ENCODE measurements at places on chromosomes 3 and 15.

- H3K4me3 ChIP-seq = no peak overlapping the region
- no peak for DNase-seq
- H3K4me1 ChIP-seq = no peaks in the 10 kb centered on the region
- no peak overlapping the region for H3K27ac ChIP-seq
- H3K27me3 ChIP-seq = no peaks in the 10 kb centered on the region
These were observed 57.7 kb downstream of the SLC12A8 start for GRCh38 chr3:125154800-125155269.

DNA sequence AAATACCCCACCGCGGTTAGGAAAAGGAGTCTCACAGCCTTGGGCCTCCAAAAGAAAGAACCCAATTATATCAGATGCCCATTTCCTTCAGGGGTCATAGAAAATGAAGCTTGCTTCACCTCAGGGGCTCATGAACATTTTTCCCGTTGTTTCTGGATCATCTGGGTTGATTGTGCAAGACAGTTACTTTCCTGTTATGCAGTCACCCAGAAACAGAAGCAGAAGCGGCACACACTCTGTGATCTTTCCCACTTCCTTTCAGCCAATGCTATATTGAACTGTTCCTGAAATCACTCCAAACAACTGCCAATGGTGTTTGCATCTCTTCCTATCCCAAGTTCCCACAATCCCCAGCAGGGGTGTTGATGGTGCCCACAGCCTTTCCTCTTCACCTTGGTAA lies 295.6 kb upstream of the RASGRP1 start:
- no peak for DNase-seq
- H3K27me3 ChIP-seq = no peaks in the 10 kb centered on the region
- no peak overlapping the region for H3K4me3 ChIP-seq
- H3K36me3 ChIP-seq = no peaks in the 10 kb centered on the region
- H3K27ac ChIP-seq = no peak overlapping the region

GRCh38 chr15:91243826-91244225 lies 143.8 kb downstream of the SV2B start:
- H3K27me3 ChIP-seq = no peaks in the 10 kb centered on the region
- H3K27ac ChIP-seq = no peak overlapping the region
- no peak overlapping the region for H3K4me3 ChIP-seq
- no peak for DNase-seq
- no peaks in the 10 kb centered on the region for H3K4me1 ChIP-seq
- no peaks in the 10 kb centered on the region for H3K36me3 ChIP-seq

DNA sequence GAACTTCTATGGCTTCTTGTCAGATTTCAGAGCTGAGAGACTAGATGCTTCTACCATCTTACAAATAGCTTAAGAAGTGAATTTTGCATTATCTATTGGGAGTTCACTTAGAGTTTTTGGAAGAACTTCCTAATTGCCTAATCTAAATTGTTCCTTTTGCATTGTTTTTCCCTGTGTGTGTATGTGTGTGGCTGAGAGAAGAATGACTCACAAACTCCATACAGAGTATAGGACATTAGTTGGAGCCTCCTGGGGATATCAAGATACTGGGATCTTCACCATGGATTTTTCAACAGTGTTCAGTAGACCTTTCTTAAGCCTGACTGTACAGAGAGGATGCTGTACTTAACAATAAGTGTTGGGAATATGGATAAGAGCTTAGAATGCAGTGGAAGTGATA lies 10.9 kb downstream of the TLNRD1 start:
- H3K27ac ChIP-seq = no peak overlapping the region
- H3K27me3 ChIP-seq = no peaks in the 10 kb centered on the region

GRCh38 chr15:68479406-68479805 lies 47.4 kb upstream of the ITGA11 start:
- no peak for DNase-seq
- H3K36me3 ChIP-seq = no peaks in the 10 kb centered on the region
- no peak overlapping the region for H3K27ac ChIP-seq

GRCh38 chr3:185250653-185251052 lies 3.2 kb downstream of the EHHADH start:
- no peak overlapping the region for H3K27ac ChIP-seq
- DNase-seq = no peak
- no peak overlapping the region for H3K4me3 ChIP-seq
- no peaks in the 10 kb centered on the region for H3K4me1 ChIP-seq
- no peaks in the 10 kb centered on the region for H3K27me3 ChIP-seq

- no peak for DNase-seq
- no peak overlapping the region for H3K27ac ChIP-seq
- H3K27me3 ChIP-seq = no peaks in the 10 kb centered on the region
- H3K4me3 ChIP-seq = no peak overlapping the region
- peaks cover 37% of the 10 kb centered on the region for H3K36me3 ChIP-seq
These were observed 10.5 kb downstream of the CAPN7 start for GRCh38 chr3:15216501-15216900.

DNA sequence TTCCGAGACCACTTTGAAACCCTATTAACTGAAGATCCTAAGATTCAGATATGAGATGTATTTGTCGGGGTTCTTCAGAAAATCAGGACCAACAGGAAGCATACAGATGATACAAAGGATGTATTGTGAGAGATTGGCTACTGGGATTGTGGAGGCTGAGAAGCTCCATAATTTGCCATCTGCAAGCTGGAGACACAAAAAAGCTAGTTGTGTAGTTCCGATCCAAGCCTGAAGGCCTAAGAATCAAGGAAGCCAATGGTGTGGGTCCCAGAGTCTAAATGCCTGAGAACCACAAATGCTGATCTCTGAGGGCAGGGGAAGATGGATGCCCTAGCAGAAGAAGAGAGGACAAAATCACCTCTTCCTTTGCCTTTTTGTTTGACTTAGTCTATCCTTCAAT lies 10.9 kb upstream of the PLSCR1 start:
- DNase-seq = no peak
- no peak overlapping the region for H3K27ac ChIP-seq
- H3K36me3 ChIP-seq = no peaks in the 10 kb centered on the region

DNA sequence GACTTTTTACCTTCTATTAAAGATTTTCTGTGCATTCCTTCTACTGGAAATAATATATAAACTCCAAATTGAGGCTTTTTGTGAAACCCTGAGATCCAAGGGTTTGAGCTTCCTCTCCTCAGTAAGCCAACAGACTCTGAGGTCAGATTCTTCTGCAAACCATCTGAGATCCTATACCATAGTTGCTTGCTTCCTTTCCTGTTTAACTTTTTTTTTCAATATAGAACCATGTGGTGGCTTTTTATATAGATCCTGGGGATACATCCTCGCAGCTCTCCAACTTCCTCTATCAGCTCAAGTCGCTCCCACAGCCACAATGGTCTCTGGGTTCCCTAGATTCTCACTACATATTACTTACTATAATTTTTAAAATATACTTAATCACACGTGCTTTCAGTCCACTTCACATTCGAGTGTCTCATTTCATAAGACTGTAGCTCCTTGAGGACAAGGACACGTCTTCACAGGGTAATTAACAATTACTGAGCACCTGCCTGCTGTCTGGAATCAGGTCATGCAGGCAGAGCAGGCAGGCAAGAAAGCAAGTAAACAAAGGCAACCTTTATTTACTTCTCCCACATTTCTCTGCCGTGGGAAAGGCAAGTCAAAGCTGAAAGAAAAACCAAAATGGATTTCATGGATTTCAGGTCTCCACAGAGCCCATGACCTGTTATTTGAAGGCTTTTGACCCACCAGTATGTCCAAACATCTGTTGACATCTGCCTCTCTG lies 941.5 kb downstream of the FHIT start:
- no peak for DNase-seq
- H3K27ac ChIP-seq = no peak overlapping the region
- no peaks in the 10 kb centered on the region for H3K4me1 ChIP-seq
- no peaks in the 10 kb centered on the region for H3K27me3 ChIP-seq

DNA sequence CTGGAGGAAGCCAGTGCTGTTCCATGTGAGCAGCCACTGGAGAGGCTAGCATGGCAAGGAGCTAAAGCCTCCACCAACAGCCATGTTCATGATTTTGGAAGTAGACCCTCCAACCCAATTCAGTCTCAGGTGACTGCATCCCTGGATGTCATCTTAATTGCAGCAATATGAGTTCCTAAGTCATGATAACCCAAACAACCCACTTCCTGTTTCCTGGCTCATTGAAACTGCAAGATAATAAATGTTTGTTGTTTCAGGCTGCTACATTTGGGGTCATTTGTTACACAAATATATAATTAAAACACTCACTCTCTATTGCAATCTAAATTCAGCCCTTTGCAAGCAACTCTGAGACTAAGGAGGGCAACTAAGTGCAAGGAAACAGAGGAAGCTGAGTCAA lies 62.4 kb upstream of the SLC24A5 start:
- peak; percentile 12 for DNase-seq
- no peak overlapping the region for H3K4me3 ChIP-seq
- H3K4me1 ChIP-seq = no peaks in the 10 kb centered on the region
- no peaks in the 10 kb centered on the region for H3K36me3 ChIP-seq
- H3K27me3 ChIP-seq = peaks cover 2% of the 10 kb centered on the region

- H3K27me3 ChIP-seq = no peaks in the 10 kb centered on the region
- no peak overlapping the region for H3K4me3 ChIP-seq
- no peaks in the 10 kb centered on the region for H3K4me1 ChIP-seq
- H3K27ac ChIP-seq = no peak overlapping the region
These were observed 167.8 kb downstream of the PTPRG start for GRCh38 chr3:61729038-61729634.

DNA sequence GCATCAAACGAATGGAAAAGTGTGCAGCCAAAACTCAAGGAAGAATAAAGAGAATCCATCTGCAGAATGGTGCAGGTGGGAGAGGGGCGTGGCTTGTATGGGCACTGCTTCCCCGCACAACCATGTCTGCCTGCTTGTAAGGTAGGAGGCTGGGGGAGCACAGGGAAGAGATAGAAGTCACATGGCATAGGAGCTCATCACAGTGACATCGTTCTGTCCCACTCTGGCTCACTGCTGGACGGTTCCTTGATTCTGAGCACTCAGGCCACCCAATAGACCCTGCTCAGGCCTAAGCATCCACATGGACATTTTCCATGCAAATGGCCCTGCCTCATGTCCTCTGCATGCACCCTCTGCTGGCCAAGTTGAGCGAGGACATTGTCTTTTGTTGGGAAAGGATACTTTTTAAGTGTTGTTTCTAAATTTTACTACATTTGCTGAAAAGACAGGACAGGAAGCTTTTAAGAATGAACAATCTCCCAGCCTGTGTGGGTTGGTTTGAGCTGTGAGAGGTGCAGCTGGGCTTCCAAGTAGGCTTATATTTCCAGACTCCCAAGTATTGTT lies 3.1 kb downstream of the MYLK start:
- no peaks in the 10 kb centered on the region for H3K36me3 ChIP-seq
- H3K27ac ChIP-seq = no peak overlapping the region
- peak; percentile 40 for DNase-seq
- H3K27me3 ChIP-seq = peaks cover 2% of the 10 kb centered on the region

DNA sequence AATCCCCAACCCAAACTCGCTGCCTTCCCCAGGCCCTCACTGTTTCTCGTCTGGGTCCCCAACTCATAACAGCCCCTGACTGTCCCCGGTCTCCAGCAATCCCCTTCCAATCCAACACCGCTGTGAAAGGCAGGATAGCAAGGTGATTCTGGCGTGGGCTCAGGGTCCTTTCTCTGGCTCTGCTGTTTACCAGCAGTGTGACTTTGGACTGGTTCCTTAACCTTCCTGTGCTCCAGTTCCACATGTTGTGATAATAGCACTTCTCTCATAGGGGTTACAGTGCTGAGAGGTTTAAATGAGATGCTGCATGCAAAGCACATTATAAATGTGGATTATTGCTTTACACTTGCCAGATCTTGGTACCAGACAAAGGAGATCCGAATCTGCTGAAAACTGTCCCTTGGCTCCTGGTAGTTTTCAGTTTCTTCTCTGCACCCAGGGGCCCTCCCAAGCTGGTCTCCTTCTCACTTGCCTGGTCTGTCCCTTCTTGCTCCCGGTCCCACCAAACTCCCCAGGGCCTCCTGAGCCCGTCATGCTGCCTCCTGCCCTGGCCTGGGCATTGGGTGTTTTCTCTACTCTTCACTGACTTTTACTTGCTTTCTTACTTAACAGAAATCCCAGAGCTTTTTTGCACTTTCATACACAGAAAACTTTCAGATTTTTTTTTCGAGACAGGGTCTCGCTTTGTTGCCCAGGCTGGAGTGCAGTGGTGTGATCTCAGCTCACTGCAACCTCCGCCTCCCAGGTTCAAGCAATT lies 26.8 kb upstream of the CYP11A1 start:
- no peak for DNase-seq
- no peaks in the 10 kb centered on the region for H3K27me3 ChIP-seq
- H3K36me3 ChIP-seq = no peaks in the 10 kb centered on the region
- H3K4me1 ChIP-seq = no peaks in the 10 kb centered on the region
- no peak overlapping the region for H3K27ac ChIP-seq

DNA sequence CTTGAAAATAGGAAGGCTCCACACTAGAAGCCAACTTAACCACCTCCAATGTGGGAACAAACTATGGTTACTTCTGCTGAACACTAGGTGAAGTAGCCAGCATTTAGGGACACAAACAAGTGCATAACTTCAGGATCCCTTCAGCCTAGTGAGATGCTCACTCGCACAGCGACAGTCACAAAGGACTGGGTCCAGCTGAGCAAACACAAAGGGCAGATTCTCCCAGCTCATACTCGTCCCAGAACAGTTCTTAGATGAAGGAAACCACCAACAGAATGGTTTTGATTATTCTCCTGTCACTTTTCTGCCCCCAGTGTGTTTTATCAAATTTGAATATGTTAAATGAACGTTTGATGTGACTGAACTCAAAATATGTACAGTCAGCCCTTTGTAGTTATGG lies 201.6 kb downstream of the KCNAB1 start:
- no peak overlapping the region for H3K27ac ChIP-seq
- H3K36me3 ChIP-seq = no peaks in the 10 kb centered on the region
- H3K4me3 ChIP-seq = no peak overlapping the region
- H3K4me1 ChIP-seq = peaks cover 17% of the 10 kb centered on the region
- DNase-seq = no peak
- no peaks in the 10 kb centered on the region for H3K27me3 ChIP-seq

- no peaks in the 10 kb centered on the region for H3K36me3 ChIP-seq
- H3K27ac ChIP-seq = no peak overlapping the region
- H3K4me3 ChIP-seq = no peak overlapping the region
- DNase-seq = no peak
- no peaks in the 10 kb centered on the region for H3K4me1 ChIP-seq
- no peaks in the 10 kb centered on the region for H3K27me3 ChIP-seq
These were observed 334.4 kb upstream of the TRIM42 start for GRCh38 chr3:140343211-140344081.

DNA sequence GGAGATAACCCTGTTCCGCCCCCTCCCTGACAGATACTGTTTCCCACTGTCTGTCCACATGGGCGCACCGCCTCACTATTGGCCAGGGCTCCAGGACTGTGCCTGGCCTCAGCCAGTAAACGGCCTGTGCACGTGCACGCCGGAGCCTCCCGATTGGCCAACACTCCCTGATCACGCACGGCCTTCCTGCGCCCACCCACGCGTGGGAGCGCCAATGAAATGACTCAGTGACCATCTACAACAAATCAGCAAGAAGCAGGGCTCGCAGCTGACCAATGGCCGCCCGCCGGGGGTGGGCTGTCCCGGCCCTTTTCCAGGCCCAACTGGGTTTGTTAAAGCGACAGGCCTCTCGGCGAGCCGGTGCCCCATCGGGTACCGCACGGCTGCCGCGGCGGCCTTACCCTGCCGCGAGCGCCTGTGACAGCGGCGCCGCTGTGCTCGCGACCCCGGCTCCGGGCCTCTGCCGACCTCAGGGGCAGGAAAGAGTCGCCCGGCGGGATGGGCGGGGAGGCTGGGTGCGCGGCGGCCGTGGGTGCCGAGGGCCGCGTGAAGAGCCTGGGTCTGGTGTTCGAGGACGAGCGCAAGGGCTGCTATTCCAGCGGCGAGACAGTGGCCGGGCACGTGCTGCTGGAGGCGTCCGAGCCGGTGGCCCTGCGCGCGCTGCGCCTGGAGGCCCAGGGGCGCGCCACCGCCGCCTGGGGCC lies at the start of gene ARRDC4:
TSS of gene ARRDC4 (plus strand) at position 340 of the 703 bp plus-strand sequence. CDS start at position 499, 159 bp downstream.
- H3K4me1 ChIP-seq = peaks cover 10% of the 10 kb centered on the region
- peak; percentile 100 for DNase-seq
- no peaks in the 10 kb centered on the region for H3K36me3 ChIP-seq
- no peaks in the 10 kb centered on the region for H3K27me3 ChIP-seq
- no peak within 1 kb of the TSS for H3K27ac ChIP-seq
- peak within 1 kb of the TSS; percentile 61 for H3K4me3 ChIP-seq
